ENCODE measurements at places on chromosomes 6 and 20. TPM values are rescaled to one million over a fixed set of nuclear protein-coding genes. Genes with fewer than 3 reads are reported as not detected.

The FOXF2 gene
- total RNA-seq: not detected

The DYNLT1 gene
- 71.6 TPM for total RNA-seq

- H3K4me3 ChIP-seq: no peak overlapping the region
- DNase-seq: no peak
- H3K27ac ChIP-seq: no peak overlapping the region
- H3K4me1 ChIP-seq: no peaks in the 10 kb centered on the region
- no peaks in the 10 kb centered on the region for H3K36me3 ChIP-seq
Measured at GRCh38 chr6:103798166-103798565, 1061.6 kb downstream of the HACE1 start.

GRCh38 chr6:16436550-16436949, 198.2 kb downstream of the GMPR start:
- H3K27ac ChIP-seq: no peak overlapping the region
- DNase-seq: no peak
- H3K36me3 ChIP-seq: no peaks in the 10 kb centered on the region
- no peaks in the 10 kb centered on the region for H3K4me1 ChIP-seq

DNA sequence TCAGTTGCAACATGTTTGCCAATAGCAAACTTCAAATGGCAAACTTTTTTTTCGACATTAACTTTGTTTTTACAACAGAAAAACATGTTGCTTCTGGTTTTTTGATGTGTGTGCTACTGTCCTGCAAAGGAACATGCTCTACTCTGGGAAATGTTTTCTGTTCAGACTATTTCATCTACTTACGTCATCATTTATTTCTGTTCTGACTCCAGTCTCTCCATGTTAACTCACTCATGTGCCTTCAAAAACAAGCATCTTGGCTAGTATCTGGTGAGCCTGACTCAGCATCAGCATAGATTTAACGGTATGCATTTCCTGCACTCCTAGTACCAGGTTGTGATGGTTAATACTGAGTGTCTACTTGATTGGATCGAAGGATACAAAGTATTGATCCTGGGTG, 36.1 kb upstream of the MAP7 start:
- no peaks in the 10 kb centered on the region for H3K27me3 ChIP-seq
- DNase-seq: no peak
- no peak overlapping the region for H3K4me3 ChIP-seq
- H3K36me3 ChIP-seq: peaks cover 5% of the 10 kb centered on the region

- H3K36me3 ChIP-seq: no peaks in the 10 kb centered on the region
- no peak overlapping the region for H3K4me3 ChIP-seq
- no peak for DNase-seq
- no peak overlapping the region for H3K27ac ChIP-seq
- no peaks in the 10 kb centered on the region for H3K27me3 ChIP-seq
Measured at GRCh38 chr6:16717275-16717942, 43.9 kb downstream of the ATXN1 start.

All from GM23338 (cell line).